ENCODE measurements at places on chromosomes 1 and 21. TPM values are rescaled to one million over a fixed set of nuclear protein-coding genes. Genes with fewer than 3 reads are reported as not detected.

Gene NEK2
- total RNA-seq, result 0.77 TPM

- no peak for DNase-seq
Measured at GRCh38 chr1:169508432-169509338, 22.9 kb upstream of the SLC19A2 start.

DNA sequence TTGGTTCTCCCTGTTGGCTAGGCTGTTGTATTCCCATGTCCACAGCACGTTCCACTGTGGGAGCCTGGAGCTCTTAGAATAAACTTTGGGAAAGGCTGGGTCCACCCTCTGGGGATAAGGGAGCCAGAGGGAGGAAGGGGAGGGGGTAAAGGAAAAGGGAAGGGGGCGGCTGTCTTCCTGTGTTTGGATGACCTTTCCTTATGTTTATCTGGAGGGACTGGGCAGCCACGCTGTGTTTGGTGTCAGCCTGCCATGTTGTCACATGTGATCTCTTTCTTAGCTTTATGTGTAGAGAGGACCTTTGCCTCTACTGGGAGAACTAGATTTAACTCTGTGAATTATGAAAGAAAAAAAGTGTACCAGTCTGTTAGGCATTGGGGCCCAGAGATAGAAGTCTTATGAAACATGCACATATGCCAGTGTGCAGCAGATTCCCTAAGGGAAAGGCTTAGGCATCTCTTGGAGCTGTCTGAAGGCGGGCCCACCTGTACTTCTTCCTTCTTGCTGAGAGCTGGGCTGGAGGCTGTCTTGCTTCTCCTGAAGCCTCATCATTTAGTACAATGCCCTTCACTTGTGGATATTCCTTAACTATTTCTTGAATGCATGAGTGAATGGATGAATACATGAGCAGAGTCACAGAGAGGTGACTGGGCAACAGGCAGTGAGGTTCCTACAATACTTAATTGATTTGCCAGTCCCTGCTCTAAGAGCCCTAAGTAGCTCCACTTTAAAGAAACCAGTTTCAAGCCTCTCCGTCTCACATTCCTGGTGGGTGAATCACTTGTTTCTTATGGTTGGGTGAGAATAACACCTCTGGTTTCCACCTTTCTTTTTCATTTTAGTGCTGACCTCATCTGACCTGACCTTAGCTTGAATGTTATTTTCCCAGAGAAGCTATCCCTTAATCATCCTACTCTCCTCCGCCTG is 62.5 kb upstream of the ARHGAP29 start:
- DNase-seq, result no peak

DNA sequence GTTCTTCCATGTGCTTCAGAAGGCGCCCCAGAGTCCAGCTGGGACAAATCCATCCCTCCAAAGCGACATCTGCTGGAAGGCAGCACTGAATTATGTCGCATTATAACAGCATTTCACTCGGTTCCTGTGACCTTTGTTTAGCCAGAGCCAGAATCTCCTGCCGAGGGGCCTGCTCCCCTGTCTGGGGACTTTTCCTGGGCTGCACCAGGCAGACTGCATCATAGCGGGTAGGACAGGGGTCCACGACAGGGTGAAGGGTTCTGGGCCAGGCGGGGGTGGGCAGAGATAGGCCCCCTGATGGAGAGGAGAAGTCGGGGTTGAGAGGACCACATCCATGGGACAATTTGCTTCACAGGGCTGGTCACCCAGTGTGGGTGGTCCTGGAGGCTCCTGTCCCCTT is 276.9 kb downstream of the MATN1 start:
- no peak for DNase-seq

GRCh38 chr1:40383095-40383487 is 9.6 kb downstream of the SMAP2 start:
- no peak for DNase-seq

DNA sequence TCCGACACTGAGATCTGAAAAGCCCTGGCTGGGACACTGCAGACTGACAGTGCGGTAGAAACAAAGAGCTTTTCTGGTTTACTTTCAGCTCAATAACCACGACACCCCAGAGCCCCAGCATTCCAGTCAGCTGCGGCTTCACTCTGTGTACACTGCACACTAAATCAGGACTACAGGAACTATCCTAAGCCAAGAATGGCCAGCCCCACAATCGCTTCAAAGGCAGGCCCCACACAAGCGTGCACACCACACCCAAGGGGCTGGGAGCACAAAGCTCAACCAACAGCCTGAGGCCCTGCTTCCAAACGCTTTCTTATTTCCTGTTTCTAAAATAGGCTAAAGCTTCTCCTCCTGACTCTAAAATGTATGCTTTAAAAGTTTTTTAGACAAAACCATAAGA is 28.4 kb downstream of the URB1 start:
- DNase-seq, result no peak

Gene RNF207
- 14.0 TPM for total RNA-seq

DNA sequence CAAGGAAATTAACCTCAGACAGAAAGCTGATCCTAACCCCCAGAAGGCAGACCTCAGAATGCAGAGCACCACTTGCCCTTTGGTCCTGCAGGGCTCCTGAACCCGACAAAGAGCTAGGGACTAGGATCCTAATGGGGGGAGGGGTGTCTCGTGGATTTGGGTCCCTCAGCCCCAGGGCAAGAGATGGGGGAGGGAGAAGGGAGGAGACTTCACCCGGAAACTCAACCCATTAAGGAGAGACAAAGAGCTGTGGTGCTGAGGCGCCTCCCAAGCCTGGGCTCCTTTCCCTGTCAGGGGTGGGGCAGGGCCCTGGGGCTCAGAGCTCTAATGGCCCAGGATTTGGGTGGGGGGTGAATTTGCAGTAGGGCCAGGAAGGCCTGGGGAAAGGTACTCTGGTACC is 2.9 kb downstream of the NECTIN4 start:
- DNase-seq, result no peak

Gene FHAD1
- 14.3 TPM for total RNA-seq

- DNase-seq, result no peak
Measured at GRCh38 chr1:96357141-96357765, 364.3 kb upstream of the PTBP2 start.

GRCh38 chr1:172137703-172138454 is 282.6 kb upstream of the C1orf105 start:
- DNase-seq, result no peak

Gene RASAL2
- total RNA-seq, result 48.3 TPM

Gene SDC3
- 43.5 TPM for total RNA-seq

DNA sequence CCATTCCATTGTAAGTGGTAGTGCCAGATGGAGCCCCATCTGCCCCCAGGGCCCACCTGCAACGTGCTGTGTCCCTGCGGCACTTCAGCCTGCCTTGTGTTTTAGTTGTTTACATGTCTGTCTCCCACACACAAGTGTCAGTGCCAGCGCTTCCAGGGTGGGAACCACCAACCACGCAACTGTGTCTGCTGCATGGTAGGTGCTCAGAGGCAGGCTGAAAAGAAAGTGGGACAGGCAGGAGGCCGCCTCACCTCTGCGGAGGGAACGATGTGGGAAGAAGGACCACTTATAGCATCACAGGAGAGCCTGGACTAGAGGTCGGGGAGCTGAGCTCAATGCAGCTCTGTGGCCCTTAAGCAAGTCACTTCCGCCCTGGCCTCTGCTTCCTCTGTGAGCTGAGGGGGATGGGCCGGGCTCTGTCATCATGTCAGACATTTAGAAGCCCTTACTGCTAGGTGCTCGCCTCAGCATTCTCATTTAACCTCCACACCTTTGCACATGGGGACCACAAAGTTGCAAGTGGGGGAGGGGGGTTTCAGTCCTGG is 17.9 kb downstream of the SLC9A1 start:
- peak; percentile 91 for DNase-seq

- DNase-seq, result no peak
Measured at GRCh38 chr1:18482721-18483425, 2.1 kb downstream of the KLHDC7A start.

DNA sequence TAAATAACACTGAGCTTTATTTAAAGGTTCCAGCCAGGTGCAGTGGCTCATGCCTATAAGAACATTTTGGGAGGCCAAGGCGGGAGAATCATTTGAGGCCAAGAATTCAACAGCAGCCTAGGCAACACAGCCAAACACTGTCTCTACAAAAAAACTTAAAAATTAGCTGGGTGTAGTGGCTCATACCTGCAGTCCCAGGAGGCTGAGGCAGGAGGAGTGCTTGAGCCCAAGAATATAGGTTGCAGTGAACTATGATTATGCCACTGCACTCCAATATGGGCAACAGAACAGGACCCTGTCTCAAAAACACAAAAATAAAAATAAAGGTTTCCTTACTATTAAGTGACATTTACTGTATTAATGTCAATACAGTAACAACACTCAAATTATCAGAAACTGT is 2.1 kb downstream of the TAF12 start:
- no peak for DNase-seq

- no peak for DNase-seq
Measured at GRCh38 chr1:119367432-119368124, 1.0 kb upstream of the HAO2 start.

DNA sequence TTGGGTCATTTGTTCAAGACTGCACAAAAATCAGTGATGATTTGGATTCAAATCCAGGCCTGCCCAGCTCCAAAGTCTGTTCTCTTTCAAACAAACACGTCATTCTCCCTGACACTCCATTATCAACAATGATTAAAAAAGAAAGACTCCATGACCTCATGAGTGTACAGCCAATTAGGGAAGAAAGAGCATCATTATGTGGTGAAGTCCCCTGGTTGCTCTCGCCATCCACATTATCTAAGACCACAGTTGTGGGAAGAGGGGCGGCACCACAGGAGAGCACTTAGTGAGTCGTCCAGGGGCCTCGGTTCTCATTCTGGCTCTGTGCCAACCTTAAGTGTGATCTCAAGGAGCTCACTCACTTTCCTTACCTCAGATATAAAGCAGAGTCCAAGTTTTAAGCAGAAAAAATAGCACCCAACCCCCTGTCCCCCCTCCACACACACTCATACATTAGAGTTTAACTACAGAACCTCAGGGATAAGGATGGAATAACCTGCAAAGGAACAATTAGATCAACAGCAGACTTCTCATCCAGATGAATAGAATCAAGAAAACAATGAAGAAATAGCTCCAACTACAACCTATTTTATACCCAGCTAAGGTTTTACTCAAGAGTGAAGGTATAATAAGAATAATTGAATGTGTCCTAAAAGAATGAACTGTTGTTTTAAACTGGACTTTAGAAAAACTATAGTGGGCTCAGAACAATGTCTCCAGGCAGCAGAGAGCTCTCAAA is 47.8 kb downstream of the COL6A1 start:
- no peak for DNase-seq

- no peak for DNase-seq
Measured at GRCh38 chr1:55781944-55782482, 566.8 kb upstream of the USP24 start.

- DNase-seq, result no peak
Measured at GRCh38 chr1:33372677-33373076, 51.8 kb upstream of the A3GALT2 start.

- DNase-seq, result no peak
Measured at GRCh38 chr21:28063241-28064216, 929.1 kb downstream of the LTN1 start.

DNA sequence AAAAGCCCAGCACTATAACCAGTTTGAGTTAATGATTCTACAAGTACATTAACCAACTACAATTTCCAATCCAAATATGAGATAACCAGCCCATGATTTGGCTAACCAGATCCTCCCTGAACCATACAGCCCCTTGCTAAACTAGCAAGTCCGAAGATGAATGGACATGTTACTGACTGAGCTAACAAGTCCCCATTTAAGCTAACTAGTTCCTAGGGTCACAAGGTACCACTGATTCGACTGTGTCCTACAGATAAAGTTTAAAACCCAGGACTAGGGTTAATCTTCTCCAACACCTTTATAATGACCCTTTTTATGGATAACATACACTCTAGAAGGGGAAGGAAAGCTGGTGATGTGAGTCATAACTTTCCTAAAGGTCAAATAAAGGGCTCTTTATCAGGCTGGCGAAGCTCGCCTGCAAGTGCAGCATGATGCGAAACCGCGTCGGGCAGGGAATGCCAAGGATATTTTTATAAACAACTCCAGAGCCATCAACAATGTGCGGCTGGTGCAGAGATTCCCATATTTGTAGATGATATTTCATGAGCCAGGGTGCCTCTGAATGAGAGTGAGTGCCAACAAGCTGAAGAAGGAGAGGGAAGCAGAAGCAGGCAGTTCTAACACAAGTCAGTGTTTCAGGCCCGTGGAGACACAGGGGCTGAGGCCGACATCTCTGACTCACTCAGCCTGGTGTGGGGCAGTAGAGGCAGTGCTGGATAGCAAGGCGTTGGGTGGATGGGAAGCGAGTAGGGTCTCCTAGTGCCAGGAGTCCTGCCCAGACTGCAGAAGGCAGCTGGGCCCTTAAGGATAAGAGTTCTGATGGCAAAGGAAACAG is 75.6 kb upstream of the ROR1 start:
- DNase-seq, result peak; percentile 58

GRCh38 chr1:99855914-99856450 is 5.8 kb downstream of the AGL start:
- no peak for DNase-seq

- DNase-seq, result no peak
Measured at GRCh38 chr21:28133116-28133515, 859.6 kb downstream of the LTN1 start.

DNA sequence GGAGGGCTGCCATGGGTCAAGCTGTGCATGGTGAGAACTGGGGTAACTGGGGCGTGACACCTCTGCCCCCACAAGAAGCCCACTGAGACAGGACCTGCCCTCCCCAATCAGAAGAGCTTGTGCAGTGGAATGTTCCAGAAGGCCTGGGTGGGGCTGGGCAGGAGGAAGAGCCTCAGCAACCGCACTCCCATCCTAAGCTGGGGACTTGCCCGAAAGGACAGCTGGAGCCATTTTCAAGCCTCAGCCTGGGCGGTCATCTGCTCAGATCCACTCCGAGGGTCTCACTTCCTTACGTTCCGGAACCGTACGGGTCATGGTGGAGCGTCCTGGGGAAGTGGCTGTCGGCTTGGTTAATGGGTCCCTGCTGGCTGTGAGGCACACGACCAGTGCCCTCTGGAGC is 158.6 kb upstream of the ARHGEF16 start:
- no peak for DNase-seq

DNA sequence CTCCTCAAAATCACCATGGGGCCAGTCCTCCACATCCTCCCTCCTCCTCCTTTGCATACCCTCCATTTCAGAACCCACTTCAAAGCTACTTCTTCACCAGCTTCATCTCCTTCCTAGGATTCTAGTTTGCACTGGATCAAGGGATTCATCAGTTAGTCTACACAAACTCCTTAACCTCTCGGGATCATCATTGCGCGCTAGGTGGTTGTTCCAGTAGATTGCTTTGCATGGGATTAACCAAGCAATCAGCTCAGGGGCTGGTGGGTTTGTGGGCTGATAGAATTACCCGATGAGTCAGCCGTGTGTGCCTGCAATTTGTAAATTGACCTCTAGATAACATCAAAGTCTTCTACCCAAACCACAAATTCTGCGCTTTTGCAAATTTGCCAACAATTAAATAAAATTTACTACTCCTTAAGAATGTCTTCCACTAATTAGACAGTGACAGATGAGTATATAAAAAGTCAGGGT is 7.7 kb downstream of the KANK4 start:
- DNase-seq, result no peak

DNA sequence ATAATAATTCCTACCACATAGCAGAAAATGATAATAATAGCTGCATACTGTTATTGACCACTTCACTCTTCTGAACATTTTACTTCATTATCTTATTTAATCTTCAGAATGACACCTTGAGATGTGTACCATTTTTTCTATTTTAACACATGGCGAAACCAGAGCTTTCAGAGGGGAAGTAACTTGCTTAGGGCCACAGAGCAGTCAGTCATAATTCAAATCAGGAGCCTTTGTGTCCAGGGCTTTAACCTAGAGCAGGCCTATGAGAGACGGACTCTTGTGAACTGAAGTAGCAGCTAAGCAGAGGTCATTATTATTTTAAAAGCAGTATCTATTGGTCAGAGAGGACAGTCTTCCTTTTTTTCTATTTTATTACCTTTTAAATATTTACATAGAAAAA is 114.0 kb downstream of the ROR1 start:
- DNase-seq, result no peak
